ENCODE measurements at places on chromosomes 4 and X. TPM values are rescaled to one million over a fixed set of nuclear protein-coding genes. Genes with fewer than 3 reads are reported as not detected.

CLNK gene
- not detected for total RNA-seq

KLHL4 gene
- 1.0 TPM for total RNA-seq

ASB5 gene
- total RNA-seq, result 5.2 TPM

DUSP21 gene
- total RNA-seq, result not detected

CCDC149 gene
- total RNA-seq, result 17.7 TPM

GRCh38 chrX:51507551-51507950, 11.2 kb upstream of the NUDT11 start:
- DNase-seq, result no peak

GRCh38 chr4:113435893-113436292, 325.6 kb downstream of the CAMK2D start:
- peak; percentile 16 for DNase-seq

GRCh38 chr4:63566658-63567057, 842.6 kb downstream of the TECRL start:
- DNase-seq, result no peak

DNA sequence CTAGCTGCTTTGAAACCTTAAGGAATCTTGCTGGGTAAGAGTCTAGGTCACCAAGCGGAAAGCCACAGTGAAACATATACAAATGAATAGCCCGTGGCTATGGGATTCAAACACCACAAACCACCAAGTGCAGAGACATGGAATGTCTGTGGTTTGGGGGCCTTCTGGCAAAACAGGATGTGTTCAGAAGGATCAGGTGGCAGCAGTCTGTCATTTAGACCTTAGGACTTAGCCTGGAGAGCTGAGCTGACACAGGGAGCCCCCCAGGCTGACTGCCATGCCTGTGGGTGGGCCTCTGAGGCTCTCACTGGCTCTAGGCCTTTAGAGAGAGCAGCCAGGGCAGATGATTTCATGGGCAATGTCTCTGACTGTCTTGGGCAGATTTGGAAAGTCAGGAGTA, 225.6 kb downstream of the FBXW7 start:
- no peak for DNase-seq

DNA sequence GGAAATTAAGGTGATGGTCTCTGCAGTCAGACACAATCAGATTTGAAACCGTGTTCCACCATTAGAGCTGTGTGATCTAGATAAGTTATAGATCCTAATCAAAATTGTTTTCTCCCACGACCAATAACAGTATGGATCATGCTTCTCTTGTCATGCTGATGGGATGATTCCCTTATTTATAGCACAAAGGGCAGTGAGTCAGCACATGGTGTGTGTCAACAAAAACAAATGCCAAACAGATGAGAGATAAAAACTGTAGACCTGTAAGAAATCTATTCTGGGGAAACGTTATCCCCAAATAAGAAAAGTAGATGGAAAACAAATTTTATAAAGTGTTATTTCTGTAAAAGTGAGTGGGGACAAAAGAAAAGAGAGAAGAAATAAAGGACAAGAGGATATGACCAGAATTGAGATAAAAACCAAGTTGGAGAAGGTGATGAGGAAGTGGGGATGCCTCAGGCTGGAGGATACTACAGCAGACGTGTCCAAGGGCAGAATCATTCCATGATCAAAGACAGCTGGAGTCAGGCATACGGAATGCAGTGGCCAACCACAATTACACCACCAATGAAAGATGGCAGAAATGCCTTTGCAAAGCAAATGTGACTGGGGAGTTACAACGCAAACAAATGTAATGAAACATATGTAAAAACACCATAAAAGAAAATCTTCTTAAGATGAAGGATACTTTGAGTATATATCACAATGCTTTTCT, 377.8 kb upstream of the PRKX start:
- DNase-seq, result no peak

- no peak for DNase-seq
Measured at GRCh38 chr4:185424905-185425646, 688 bp downstream of the UFSP2 start.

DNA sequence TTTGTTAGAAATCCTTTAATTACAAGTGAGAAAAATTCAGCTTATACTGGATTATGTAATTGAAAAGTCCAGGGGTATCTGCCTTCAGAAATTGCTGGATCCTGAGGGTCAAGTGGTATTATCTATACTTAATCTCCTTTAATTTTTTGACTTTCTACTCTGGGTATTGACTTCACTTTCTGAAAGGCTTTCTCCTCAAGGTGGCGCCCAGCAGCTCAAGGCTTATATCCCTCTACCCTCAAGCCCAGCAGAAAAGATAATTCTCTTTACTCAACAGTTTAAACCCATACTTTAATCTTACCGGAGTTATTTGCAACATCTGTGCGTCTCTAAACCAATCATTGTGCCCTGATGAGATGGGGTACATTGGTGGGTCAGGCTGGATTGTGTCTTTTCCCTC, 129.5 kb downstream of the LARP7 start:
- DNase-seq, result no peak

NXF2B gene
- total RNA-seq, result not detected

DNA sequence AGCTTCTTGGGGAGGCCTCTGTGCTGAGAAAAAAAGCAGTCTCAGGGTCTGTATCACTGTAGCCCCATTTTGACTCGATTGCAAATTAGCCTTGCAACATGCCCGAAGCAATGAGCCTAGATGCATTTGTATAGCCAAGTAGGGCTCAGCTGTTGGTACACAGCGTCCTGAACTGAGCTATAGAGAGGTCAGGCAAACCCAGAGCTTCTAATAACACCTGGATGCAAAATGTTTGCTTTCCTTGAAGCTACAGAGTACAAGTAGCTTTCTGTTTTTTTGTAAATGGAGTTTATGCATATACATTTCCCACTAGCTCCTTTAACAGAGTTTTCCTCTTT, 87.8 kb downstream of the PLAC1 start:
- no peak for DNase-seq

- DNase-seq, result peak; percentile 45
Measured at GRCh38 chr4:83320548-83320947, 14.1 kb downstream of the HPSE start.

- DNase-seq, result no peak
Measured at GRCh38 chr4:118340109-118340508, 12.7 kb downstream of the PRSS12 start.

DNA sequence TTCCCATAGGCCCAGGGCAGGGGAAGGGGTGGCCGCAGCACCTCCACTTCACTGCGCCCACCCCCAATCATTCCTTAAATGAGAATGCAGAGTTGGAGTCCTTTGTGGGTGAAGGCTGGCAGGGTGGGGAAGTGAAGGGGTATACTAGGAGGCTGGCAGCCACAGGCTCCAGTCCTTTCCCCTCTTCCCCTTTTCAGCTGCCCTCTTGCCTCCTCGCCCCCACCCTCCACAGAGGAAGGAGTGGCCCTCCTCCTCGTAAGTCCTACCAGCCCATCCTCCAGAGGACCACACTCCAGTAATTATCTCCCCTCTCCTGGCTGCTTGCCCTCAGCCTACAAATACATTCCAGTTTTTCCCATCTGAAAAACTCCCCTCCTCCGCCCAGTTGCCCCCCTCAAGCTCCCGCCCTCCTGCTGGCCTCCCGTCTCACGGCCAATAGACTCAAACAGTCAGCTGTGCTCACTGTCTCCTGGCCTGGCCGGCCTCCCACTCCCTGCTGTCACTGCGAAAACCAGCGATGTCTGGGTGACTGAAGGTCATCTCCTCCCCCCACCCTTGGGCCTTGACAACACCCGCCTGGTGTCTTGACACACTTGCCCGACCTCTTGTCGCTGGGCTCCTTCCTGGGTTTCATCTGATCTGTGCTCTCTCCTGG, 38.8 kb downstream of the EFNB1 start:
- peak; percentile 21 for DNase-seq

DNA sequence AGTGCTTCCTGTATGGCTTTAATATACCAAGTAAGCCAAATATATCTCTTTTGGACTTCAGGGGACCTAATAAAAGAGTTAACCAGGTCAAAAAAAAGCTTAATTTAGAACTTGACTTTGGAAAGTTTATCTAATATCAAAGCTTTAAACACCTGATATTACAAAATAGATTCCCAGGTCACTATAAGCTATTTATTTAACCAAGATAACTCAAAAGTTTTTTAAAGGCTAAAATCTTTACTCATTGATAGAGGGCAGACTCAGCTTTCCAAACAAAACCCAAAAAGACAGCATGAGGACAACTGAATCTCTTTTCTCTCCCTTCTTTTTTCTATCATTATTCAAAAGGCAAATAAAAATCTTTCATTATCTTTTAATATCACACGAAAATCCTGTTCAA, 19.5 kb downstream of the NUDT11 start:
- no peak for DNase-seq

DNA sequence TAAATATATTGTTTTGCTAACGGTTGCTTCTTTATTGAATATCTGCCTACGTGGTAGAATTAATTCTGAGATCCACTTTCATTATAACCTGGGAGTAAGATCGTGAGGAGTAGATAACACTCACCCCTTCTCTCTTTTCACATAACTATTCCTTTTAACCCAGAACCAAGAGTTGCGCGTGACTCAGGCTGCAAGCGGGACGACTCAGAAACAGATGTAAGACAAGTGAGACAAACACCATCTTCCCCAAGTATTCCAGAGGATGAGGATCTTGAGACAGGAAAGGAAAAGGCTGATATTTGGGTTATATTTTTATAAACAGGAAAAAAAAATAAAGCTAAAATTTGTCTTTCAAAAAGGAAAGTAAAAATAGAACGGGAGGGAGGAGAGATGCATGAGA, 318.8 kb upstream of the NOCT start:
- DNase-seq, result no peak

PAGE2B gene
- total RNA-seq, result not detected

GRCh38 chr4:62199291-62199810, 999.2 kb downstream of the ADGRL3 start:
- DNase-seq, result no peak

DNA sequence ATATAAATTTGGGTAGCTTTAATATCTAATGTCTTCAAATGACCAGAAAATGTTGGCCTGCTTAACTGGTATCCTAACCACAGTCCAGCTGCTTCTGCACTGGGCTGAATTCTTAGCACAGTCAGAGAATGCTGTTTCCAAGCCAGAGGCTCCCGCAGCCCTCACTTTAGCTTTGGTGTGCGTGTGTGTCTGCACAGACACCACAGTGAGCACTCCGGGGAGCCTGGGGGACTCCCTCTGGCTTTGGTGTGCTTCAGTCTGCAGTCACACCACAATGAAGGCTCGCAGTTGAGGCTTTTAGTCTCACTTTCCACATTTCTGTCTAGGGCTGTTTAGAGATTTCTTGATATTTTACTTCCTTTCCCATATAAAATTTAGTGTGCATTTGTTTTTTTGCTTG, 53.6 kb downstream of the APOO start:
- no peak for DNase-seq

GRCh38 chrX:11426712-11427452, 133.7 kb downstream of the AMELX start:
- peak; percentile 10 for DNase-seq

Measured in heart right ventricle (tissue), 16 donors.